GM12891 (cell line): ENCODE measurements at places on chromosomes 6 and 20.

GRCh38 chr6:16292942-16293341 is 54.6 kb downstream of the GMPR start:
- DNase-seq: no peak

GRCh38 chr6:84522135-84522549 is 242.3 kb downstream of the TBX18 start:
- DNase-seq: no peak

- DNase-seq: no peak
These were observed 791 bp downstream of the ADGRG6 start for GRCh38 chr6:142302421-142303175.

DNA sequence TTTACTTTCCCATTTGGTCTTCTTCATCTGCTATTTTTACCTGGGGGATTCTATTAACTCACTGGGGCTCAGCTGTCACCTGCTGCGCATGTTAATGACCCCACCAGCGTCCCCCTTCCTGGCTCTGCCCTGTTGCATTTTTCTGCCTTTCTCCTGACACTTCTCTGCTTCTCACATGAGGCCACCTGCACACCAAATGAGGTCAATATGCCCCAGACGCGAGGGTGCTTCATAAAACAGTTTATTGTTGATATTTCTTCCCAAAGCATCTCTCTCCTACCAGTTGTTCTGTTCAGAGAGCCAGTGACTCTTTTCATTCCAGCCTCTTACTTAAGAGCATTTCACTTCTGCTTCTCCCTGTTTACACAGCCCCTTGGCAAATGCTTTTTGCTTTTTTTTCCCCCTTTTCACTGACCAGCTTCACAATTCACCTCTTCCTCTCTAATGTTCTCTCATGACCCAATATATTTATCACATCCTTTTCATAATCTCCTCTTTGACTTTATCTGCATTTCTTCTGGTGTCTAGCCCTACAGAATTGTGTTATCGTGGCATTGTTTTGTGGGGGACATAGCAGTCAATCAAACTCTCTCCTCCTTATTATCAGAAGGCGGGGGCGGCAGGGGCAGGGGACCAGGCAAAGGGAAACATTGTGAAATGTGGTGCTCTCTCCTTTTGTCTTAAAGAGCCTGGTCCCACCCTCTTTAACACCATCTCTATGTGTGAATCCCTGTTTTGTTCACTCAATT is 545.8 kb upstream of the CITED2 start:
- DNase-seq: no peak

DNA sequence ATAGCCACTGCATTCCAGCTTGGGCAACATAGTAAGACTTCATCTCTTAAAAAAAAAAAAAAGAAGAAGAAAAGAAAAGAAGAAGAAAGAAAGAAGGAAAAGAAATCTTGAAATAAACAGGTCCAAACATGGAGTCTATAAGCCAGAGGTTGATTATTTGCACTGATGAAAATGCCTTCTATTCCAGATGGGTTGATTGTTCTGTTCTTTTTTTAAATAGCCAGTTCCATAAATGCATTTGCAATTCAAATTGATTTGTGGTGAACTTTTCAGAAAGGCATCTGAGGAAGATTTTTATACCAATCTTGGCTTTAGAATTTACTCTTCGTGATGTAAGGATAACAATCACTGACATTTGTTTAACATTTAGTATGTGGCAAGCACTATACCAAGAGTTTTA is 243.8 kb upstream of the PLN start:
- DNase-seq: no peak

GRCh38 chr6:168016721-168017525 is 19.5 kb downstream of the KIF25 start:
- DNase-seq: no peak

DNA sequence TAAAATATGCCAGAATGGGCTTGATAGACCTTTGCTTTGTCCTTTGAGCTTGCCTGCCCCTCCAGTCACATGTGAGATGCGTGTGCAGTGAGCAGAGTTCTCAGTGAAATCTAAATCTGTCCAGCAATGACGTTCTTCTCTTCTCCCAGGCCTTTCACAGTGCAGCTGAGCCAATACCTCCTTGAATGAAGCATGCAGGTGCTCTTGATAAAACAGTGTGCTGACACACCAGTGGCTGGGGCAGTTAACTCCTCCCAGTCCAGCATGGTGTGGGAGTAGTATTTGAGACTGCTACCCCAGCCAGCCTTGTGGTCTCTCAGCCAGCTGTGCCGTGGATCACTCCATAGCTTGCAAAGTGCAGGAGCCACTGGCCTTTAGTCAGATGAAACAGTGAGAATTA is 240.5 kb downstream of the FARS2 start:
- no peak for DNase-seq

DNA sequence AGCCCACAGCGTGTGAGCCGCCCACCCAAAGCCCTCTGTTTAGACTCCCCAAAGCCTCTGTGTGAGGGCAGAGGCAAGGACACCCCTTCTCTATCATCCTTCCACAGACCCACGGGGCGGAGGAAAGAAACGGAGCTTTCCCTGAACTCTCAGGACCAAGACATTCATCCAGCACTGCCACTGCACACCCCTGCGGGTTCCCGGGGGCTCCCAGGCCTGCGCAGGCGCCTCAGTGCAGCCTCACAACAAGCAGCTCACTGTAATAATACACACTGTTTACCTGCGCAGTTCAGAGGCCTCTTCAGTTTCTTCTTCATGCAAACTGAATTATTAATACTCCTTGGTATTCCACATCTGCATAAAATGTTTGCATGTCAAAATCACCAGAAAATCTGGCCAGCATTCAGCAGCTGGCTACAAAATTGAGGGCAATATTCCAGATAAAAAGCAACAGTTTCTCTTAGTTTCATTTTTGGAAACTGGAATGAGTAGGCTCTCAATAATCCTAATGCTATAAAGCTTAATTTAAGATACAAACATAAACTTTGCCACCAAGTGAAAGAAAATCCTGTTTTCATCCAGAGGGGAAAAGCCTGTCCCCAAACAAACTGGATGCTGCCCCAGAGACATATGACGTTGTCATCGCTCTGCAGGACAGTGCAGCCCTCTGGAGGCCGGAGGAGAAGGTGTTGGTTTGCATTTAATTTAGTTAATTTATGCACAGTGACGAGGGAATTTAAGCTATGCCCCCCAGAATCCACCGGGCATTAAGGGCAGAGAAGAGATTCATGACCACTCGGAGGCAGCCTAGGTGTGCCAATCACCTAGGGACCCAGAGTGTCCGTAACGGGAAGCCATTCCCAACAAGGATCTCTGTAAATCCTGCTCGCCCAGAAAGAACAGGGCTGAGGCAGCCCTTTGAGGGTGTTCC is 45.3 kb downstream of the NINL start:
- no peak for DNase-seq

DNA sequence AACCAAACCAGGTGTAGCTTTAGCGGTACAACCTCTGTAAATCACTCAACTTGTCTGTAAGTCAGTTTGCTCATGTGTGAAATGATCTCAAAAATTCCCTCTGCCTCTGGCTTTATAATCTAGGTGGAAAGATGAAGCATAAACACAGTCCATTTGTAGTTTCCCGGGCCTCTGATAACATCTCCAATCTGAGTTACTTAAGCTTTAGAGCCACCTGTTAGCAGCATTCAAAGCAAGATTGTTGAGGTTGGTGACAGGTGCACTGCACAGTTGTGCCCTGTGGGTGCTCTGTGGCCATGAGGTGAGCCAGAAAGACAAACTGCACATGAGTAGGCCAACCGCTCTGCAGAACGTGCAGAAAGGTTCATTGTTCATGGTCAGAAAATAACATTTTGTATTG is 53.7 kb downstream of the MOCS1 start:
- DNase-seq: no peak

DNA sequence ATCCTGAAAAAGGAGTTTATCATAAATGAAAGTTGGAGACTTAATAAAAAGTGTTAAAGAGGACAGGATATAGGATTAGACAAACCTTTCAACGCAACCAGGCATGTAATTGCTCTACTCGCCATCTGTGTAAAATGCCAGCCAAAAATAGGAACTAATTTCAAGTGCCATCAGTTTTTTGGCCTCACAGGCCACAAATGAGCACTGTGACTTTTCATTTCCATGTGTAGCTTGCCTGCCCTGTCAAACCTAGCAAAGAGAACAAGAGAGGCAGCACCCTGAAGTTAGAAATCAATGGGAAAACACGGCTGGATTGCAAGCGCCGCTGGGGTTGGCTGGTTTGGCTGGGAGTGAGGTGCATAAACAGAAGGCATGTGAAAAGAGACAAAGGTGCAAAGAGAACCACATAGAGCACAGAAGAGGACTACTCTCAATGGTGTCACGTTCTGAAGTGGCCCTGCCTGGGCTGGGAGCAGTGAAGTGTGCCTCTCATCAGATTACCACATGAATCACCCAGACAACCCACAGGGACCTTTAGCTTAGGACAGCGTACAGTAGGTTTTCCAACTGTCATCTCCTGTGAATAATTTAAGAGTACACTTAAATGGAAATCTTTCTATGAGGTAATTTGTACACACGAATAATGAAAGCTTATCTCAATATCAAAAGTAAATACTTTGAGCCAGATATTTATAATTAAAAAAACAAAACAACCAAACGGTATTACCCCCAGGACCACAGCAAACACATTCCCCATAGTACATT is 78.0 kb upstream of the NHSL1 start:
- no peak for DNase-seq
